ENCODE measurements at places on chromosomes 1 and 21. TPM values are rescaled to one million over a fixed set of nuclear protein-coding genes. Genes with fewer than 3 reads are reported as not detected.

MFN2 gene
- total RNA-seq = 663 TPM

DPT gene
- total RNA-seq = 45.6 TPM

CLIC6 gene
- total RNA-seq = 11.2 TPM

CELA2B gene
- not detected for total RNA-seq

RAB7B gene
- 1.4 TPM for total RNA-seq

RNF115 gene
- total RNA-seq = 51.1 TPM

OR2T10 gene
- total RNA-seq = not detected

DEGS1 gene
- total RNA-seq = 42.2 TPM

CRYAA gene
- not detected for total RNA-seq

PIK3R3 gene
- total RNA-seq = 32.7 TPM

ZNF326 gene
- 18.1 TPM for total RNA-seq

GUCA2B gene
- not detected for total RNA-seq

WNT3A gene
- not detected for total RNA-seq

PDIK1L gene
- total RNA-seq = 4.2 TPM

SLC16A4 gene
- 3.3 TPM for total RNA-seq
